Stimulated activated naive CD4-positive, alpha-beta T cell (primary cell): ENCODE measurements at places on chromosomes 6 and 20.

GRCh38 chr20:15916623-15917022, 656.6 kb downstream of the KIF16B start:
- DNase-seq = no peak

DNA sequence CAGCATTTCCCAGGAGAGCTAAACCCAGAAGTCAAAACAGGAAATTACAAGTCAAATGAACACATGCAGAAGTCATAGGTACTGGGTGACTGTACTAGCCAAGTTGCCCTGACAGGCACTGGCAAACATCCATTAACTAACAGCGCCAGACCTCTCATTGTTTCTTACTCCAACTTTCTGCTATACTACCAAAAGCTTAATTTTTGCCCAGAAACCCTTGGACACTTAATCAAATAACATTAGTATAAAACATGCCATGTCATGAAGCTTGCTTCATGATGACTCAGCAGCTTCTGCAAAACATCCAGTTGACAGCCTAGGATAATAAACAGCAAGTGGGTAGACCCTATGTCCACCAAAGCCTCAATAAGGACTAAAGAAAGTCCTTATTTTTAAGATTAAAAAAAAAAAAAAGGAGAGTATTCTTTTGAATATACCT, 3.5 kb downstream of the NUP153 start:
- no peak for DNase-seq

GRCh38 chr20:34755367-34755766, 51.2 kb downstream of the TP53INP2 start:
- no peak for DNase-seq

GRCh38 chr20:44646023-44646640, 5.4 kb downstream of the ADA start:
- DNase-seq = peak; percentile 57

DNA sequence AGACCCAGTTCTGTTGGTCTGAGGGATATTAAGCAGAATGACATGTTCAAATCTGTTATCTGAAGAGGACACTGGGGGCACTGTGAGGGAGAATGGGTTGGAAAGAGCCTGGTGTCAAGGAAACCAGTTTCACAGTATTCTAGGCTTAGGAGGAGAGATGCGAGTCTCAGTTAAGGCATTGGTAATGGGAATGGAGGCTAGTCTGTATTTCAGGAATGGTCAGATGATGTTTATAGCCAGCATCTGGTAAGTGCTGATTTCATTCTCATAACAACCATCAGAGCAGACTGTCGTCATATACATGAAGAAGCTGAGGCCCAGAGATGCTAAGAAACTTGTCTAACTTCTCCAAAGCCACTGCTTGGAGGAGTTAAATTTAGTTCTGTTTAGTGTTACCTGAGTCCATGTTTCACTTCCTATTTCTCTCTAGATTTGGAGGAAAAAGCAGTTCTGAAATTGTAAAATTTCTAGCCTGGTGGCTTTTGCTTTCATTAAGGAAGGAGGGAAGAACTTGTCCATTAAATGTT, 242.0 kb downstream of the ARID1B start:
- DNase-seq = no peak

- no peak for DNase-seq
These were observed 7.7 kb downstream of the RALY start for GRCh38 chr20:34001378-34001777.
